HFFc6 (cell line): ENCODE measurements at places on chromosomes 16 and 17. TPM values are rescaled to one million over a fixed set of nuclear protein-coding genes. Genes with fewer than 3 reads are reported as not detected.

Gene KRT32
- 0.11 to 0.14 TPM in 2 of 3 replicates, not detected in the other for total RNA-seq

DNA sequence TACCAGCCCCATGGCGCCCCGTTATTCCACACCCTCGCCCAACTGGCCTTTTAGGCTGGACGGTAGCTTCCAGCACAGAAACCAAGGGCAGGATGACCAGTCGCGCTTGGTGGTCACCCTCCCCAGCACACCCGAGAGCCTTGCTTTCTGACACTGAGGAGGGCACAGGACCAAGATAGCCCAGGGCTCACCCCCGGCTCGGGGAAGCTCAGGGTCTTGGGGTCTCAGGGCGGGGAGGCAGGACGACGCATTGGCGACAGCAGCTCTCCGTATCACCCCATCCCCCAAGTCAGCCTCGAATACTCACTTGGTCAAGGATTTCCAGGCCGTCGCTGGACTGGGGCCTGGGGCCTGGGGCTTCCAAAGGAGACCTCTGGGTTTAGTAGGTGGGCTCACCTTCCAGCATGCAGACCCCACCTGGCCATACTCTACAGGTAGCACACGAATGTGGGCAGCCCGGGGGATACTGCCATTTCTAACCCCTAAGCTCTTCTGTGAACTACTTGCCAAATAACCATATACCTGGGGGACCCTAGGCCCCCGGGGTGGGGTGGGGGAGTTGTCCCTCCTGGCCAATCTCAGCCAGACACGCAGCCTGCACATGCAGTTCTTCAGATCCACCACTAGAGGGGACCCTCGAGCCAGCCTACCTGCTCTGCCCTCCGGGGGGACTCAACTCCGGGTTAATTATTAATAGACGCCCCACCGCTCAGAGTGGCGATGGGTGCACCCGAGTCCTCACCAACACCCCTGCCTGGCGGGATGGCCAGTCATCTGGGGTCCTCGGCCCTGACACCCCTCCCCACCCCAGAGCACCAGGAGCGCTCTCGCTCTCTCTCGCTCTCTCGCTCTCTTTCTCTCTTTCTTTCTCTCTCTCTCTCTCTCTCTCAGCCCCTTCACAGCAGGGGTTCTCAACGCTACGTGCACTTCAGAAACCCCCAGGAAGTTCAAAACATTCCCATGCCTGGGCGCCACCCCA, 30.0 kb downstream of the TBC1D16 start:
- H3K27ac ChIP-seq: no peak overlapping the region
- no peaks in the 10 kb centered on the region for H3K27me3 ChIP-seq

DNA sequence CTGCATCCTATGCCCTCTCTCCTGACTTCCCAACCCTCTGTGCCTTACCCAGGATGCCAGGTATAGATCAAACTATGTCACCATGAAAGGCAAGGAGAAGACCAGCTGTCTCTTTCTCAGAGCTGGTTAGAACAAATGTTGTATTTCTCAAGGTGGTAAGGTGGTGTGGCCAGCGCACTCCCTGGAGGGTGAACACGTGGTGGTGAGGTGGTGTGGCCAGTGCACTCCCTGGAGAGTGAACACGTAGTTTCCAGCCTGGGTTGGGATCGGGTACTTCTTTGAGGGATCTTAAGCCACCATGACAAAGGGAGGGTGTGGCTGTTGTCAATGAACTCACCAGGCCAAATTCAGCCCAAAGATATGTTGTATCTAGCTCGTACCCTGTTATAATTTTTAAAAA, 26.8 kb downstream of the KATNIP start:
- H3K4me3 ChIP-seq: no peak overlapping the region
- H3K4me1 ChIP-seq: peaks cover 39% of the 10 kb centered on the region
- no peak for DNase-seq
- H3K27ac ChIP-seq: no peak overlapping the region

GRCh38 chr16:2924901-2925755, 13.4 kb downstream of the FLYWCH1 start:
- H3K27ac ChIP-seq: no peak overlapping the region
- DNase-seq: no peak
- peaks cover 18% of the 10 kb centered on the region for H3K4me1 ChIP-seq
- H3K4me3 ChIP-seq: no peak overlapping the region
